ENCODE measurements at places on chromosomes 4 and X. TPM values are rescaled to one million over a fixed set of nuclear protein-coding genes. Genes with fewer than 3 reads are reported as not detected.

Gene DMRTC1
- 0.05 TPM for total RNA-seq

Gene RNF4
- 43.1 TPM for total RNA-seq

Gene ZNF711
- total RNA-seq: 21.1 TPM

Gene NR0B1
- total RNA-seq: 0.38 TPM

Gene SSX2B
- total RNA-seq: not detected

Gene LAS1L
- 28.8 TPM for total RNA-seq

Gene BMPR1B
- 12.5 TPM for total RNA-seq

Gene RHOXF2B
- 0.05 TPM for total RNA-seq

Gene FAM50A
- 29.8 TPM for total RNA-seq

Gene CXCL3
- total RNA-seq: 3.2 TPM

GRCh38 chr4:105630670-105631655 is 77.5 kb downstream of the INTS12 start:
- H3K4me1 ChIP-seq: no peaks in the 10 kb centered on the region
- H3K27ac ChIP-seq: no peak overlapping the region
- no peak for DNase-seq
- no peak overlapping the region for H3K4me3 ChIP-seq

DNA sequence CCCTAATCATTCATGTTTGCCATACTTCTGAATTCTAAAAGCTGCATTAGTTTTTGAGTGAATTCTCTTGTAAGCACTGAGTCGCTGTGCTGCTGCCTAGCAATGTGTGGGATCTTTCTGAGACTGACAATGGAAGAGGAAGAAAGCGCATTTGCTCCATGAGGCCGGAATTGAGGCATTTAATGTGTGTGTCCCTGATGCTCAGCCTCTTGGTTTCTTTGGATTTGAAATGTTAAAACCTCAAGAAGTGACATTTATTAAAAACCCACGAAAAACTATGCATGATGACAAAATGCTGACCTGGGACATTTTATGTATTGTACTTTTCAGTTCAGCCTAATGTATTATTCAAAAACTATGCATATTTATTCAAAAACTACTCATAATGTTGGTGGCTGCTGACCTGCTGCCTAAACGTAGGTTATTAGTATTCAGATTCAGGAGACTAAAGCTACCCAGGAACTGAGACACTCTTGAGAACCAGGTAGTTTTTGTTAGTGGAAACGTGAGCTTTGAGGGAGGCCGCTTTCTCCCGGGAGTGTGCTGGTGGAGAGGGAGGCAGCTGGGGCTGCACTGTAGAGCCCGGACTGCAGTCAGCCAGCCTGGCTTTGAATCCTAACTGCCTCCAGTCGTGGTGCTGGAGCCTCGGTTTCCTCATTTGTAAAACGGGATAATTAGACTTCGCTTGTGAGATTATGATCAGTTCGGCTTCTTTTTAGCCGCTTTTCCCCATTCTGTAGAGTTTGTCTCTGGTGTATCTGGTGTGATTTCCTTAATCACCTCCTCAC is 11.3 kb downstream of the RGS12 start:
- peaks cover 26% of the 10 kb centered on the region for H3K4me1 ChIP-seq
- peaks cover 42% of the 10 kb centered on the region for H3K27me3 ChIP-seq
- no peaks in the 10 kb centered on the region for H3K36me3 ChIP-seq
- H3K27ac ChIP-seq: no peak overlapping the region
- H3K4me3 ChIP-seq: no peak overlapping the region

DNA sequence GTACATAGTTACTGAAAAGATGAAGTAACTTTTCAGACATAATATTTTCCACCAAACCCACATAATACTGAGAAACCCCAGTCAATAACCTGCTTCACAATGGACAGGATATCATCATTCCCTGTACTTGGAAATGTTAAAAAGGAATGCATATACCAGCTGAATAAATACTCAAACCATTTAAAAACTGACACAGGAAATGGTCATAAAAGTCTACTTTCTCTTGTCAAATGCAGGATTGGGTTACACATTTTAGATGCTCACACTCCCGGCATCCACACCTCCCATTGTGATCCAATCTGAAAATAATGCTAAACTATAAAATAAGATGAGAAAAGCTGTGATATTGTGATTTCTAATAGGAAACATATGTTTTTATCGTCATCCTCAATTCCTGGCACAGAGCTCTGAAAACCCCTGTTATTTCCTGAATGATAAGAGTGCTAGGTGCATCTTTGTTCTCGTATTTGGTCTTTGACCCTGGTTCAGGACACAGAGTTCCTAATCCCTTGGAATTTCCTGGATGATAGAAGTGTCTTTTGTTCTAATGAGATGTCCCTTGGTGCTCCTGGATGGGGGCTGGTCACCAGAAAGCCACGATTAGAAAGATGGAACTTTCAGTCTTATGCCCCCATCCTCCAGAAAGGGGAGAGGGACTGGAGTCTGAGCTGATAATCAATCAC is 821.3 kb downstream of the TRIML1 start:
- DNase-seq: no peak
- H3K36me3 ChIP-seq: no peaks in the 10 kb centered on the region
- no peaks in the 10 kb centered on the region for H3K27me3 ChIP-seq
- H3K4me1 ChIP-seq: no peaks in the 10 kb centered on the region
- no peak overlapping the region for H3K4me3 ChIP-seq

DNA sequence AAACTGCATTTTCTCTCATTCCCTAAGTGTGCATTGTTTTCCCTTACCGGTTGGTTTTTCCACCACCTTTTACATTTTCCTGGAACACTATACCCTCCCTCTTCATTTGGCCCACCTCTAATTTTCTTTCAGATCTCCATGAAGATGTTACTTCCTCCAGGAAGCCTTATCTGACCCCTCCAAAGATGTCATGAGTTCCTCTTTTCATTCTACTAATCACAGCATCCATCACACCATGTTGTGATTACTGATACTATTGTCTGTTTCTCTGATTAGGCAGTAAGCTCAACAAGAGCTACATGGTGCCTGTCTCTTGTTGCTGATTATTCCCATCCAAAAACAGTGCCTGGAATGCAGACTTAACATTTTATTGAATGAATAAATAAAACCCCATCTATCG is 2.9 kb upstream of the AFP start:
- no peak overlapping the region for H3K4me3 ChIP-seq
- H3K27ac ChIP-seq: no peak overlapping the region
- H3K4me1 ChIP-seq: no peaks in the 10 kb centered on the region
- no peak for DNase-seq
- no peaks in the 10 kb centered on the region for H3K36me3 ChIP-seq

GRCh38 chr4:6177587-6178197 is 22.7 kb downstream of the JAKMIP1 start:
- H3K36me3 ChIP-seq: no peaks in the 10 kb centered on the region
- no peak for DNase-seq
- no peaks in the 10 kb centered on the region for H3K4me1 ChIP-seq
- H3K27me3 ChIP-seq: no peaks in the 10 kb centered on the region

DNA sequence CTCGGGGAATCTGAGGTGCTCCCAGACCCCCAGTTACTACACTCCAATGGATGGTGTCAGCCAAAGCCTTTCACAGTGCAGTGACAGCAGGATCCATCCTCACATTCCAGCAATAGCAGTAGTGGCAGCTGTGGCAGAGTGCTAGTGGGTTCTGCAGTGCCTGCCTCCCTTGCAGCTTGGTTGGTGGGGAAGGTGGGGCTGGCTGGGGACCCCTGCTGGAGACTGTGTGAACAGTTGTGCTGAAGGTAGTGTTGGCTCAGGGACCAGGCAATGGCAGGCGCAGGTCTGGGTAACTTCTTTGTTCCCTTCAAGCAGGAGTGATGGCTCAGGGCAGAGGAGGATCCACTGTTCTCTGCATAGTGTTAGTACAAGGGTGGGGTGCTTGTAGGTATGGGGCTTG is 343.7 kb upstream of the TRAM1L1 start:
- no peak overlapping the region for H3K27ac ChIP-seq
- no peaks in the 10 kb centered on the region for H3K36me3 ChIP-seq
- no peak for DNase-seq
- H3K4me1 ChIP-seq: no peaks in the 10 kb centered on the region
- H3K4me3 ChIP-seq: no peak overlapping the region

GRCh38 chrX:53072418-53073114 is 9.6 kb upstream of the TSPYL2 start:
- H3K27ac ChIP-seq: peak overlapping the region; percentile 89
- H3K36me3 ChIP-seq: no peaks in the 10 kb centered on the region
- H3K4me1 ChIP-seq: no peaks in the 10 kb centered on the region
- H3K4me3 ChIP-seq: peak overlapping the region; percentile 51

GRCh38 chrX:138411048-138411447 is 300.5 kb downstream of the FGF13 start:
- H3K27ac ChIP-seq: no peak overlapping the region
- no peaks in the 10 kb centered on the region for H3K4me1 ChIP-seq
- DNase-seq: no peak
- H3K27me3 ChIP-seq: no peaks in the 10 kb centered on the region

DNA sequence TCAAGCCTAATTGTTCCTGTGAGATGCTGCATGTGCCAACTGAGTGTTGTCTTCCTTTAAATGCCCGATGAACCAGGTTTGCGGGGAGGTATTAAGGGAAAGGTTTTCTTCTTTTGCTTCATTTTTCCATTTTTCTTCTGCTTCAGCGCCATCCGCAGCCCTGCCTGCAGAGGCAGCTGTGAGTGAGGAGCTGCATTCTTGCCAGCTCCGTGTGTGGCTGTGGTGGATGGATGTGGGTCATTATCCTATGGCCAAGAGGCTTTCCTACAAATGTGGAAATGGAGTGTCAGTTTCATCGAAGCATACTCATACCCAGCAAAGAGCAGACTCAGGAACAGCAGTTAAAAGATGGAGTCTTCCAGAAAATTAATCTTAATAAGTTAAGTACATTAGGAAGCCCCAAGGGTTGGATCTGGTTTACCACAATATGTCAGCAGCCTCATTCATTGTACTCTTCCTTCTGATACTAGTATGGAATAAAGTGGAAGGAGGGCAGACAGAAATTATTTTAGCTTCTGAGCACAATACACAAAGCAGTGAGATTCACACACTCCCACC is 37.6 kb downstream of the TNIP3 start:
- H3K4me1 ChIP-seq: no peaks in the 10 kb centered on the region
- H3K27me3 ChIP-seq: no peaks in the 10 kb centered on the region
- H3K27ac ChIP-seq: no peak overlapping the region
- H3K36me3 ChIP-seq: no peaks in the 10 kb centered on the region
- H3K4me3 ChIP-seq: no peak overlapping the region
- no peak for DNase-seq

DNA sequence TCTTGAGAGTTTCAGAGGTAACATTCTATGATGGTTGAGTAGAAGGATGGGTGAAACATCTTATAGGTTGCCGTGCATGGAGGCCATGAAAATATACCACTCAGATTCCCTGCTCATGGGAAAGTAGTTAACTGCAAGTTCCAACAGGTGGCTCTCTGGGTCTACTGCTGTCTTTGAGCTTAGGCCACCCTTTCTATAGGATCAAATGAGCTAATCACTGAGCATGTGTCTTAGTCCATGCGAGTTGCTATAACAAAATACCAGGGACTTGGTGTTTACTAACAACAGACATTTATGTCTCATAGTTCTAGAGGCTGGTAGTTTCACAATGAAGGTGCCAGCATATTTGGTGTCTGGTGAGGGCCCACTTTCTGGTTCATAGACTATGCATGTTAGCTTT is 144.8 kb upstream of the UNC5C start:
- no peaks in the 10 kb centered on the region for H3K4me1 ChIP-seq
- H3K36me3 ChIP-seq: no peaks in the 10 kb centered on the region
- DNase-seq: peak; percentile 1
- H3K27ac ChIP-seq: no peak overlapping the region
- H3K4me3 ChIP-seq: no peak overlapping the region

- DNase-seq: no peak
- no peak overlapping the region for H3K4me3 ChIP-seq
- H3K36me3 ChIP-seq: no peaks in the 10 kb centered on the region
- no peaks in the 10 kb centered on the region for H3K4me1 ChIP-seq
- H3K27me3 ChIP-seq: no peaks in the 10 kb centered on the region
Measured at GRCh38 chrX:1743105-1743504, 128.2 kb downstream of the ASMT start.

DNA sequence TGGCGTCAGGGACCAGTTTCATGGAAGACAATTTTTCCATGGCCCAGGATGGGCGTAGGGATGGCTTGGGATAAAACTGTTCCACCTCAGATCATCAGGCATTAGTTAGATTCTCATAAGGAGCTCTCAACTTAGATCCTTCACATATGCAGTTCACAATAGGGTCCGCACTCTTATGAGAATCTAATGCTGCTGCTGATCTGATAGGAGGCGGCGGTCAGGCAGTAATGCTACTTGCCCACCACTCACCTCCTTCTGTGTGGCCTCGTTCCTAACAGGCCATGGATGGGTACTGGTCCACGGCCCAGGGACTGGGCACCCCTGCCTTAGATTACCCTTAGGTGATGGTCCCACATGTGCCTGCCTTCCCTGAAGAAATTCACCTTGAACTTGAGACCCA is 28.8 kb upstream of the ENPP6 start:
- H3K27ac ChIP-seq: no peak overlapping the region
- H3K36me3 ChIP-seq: no peaks in the 10 kb centered on the region
- H3K27me3 ChIP-seq: no peaks in the 10 kb centered on the region
- H3K4me1 ChIP-seq: no peaks in the 10 kb centered on the region
- no peak for DNase-seq
- no peak overlapping the region for H3K4me3 ChIP-seq

- peak overlapping the region; percentile 80 for H3K27ac ChIP-seq
- no peak for DNase-seq
- H3K4me1 ChIP-seq: peaks cover 15% of the 10 kb centered on the region
- H3K27me3 ChIP-seq: no peaks in the 10 kb centered on the region
Measured at GRCh38 chr4:174523025-174523693, 871 bp upstream of the HPGD start.

DNA sequence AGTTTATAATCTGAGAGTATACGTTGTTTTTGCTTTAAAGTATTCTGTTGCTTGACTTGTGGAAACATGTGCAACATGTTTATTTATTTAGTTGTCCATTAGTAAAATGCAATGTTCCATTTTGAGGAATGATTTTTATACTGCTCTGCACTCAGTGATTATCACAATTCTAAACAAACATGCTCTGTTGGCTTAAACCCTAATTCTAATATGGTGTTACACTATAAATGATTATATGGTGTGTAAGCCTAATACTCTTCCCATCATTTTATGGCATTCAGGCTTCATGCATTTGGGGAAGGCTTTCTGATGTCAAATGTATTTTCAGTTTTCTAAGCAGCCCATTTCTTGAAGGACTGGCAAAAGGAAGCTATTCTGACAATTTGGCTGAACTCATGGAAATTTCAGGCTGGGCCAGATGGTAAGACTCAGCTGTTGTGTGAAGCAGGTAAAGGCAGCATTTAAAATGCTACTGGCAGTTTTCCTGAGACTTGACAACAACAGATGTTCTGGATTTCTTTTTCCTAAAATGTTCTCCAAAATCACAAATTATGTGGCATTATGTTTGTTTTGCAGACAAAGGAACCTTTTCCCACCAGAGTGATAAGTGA is 336.7 kb upstream of the GNPDA2 start:
- no peak overlapping the region for H3K4me3 ChIP-seq
- H3K4me1 ChIP-seq: no peaks in the 10 kb centered on the region
- H3K27me3 ChIP-seq: no peaks in the 10 kb centered on the region
- no peak overlapping the region for H3K27ac ChIP-seq

- H3K27ac ChIP-seq: no peak overlapping the region
- no peak for DNase-seq
- no peaks in the 10 kb centered on the region for H3K27me3 ChIP-seq
Measured at GRCh38 chrX:15594371-15594770, 6.4 kb downstream of the ACE2 start.
